ENCODE measurements at places on chromosomes 1 and 21.

DNA sequence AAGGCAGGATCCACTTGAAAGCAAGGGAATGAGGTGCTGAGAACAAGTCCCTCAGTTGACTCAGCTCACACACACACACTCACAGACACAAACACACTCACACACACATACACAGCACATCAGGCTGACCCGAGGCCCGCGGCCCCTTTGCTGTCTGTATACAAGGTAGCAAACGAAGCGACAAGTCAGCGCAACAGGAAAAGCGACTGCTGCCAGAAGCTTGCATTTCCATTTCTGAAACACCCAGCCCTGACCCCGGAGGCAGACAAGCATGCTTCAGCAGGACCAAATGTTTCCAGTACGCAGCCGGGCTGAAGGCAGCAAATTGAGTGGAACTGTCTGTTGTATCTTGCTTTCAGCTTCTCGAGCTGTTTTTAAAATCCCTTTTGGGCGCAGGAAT lies 501.6 kb downstream of the NPHP4 start:
- DNase-seq: peak; percentile 21

GRCh38 chr1:170318736-170319135 lies 173.0 kb downstream of the NTMT2 start:
- no peak for DNase-seq

DNA sequence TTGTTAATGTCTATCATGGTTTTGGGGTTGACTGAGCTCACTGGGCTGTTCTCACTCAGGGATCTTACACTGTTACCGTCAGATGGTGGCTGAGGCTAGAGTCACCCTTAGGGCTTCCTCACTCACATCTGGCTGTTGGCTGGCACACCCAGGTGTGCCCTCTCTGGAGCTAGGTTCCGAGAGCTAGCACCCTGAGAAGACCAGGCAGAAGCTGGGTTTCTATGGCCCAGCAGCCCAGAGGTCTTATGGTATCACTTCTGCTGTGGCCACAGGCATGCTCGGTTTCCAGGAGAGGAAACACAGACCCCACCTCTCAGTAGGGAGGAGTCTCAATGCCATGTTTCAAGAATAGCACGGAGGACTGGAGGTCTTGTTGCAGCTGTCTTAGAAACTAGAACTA lies 20.7 kb upstream of the KIF1B start:
- peak; percentile 46 for DNase-seq

GRCh38 chr1:207243442-207244408 lies 77.8 kb upstream of the CD55 start:
- no peak for DNase-seq

DNA sequence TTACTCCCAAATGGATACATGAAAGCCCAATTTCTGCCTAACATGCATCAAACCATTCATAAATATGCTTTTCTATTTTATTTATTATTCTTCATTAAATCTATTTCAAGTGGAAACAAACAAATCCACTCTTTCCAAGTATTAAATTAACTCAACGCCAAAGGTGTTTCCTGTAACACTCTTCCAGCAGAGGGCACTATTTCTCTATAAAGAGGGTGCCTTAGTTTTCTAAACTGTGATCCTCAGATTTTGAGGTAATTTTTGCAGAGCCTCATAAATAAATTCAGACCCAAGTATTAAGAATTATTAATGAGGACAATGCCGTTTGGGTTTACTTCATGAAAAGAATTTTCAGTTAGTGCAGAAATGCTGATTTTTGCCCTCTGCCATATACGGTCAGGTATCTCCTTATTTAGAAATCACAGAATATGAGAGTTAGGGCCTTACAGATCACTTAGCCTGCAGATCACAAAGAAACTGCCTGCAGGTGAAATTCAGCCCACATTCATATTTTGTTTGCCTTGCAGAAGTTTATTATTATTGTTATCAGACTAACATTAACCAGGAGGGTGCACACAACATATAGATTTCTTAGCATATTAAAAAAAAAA lies 40.1 kb upstream of the MYSM1 start:
- DNase-seq: peak; percentile 89

GRCh38 chr21:23986987-23987386 lies 1620.3 kb downstream of the MRPL39 start:
- DNase-seq: no peak

DNA sequence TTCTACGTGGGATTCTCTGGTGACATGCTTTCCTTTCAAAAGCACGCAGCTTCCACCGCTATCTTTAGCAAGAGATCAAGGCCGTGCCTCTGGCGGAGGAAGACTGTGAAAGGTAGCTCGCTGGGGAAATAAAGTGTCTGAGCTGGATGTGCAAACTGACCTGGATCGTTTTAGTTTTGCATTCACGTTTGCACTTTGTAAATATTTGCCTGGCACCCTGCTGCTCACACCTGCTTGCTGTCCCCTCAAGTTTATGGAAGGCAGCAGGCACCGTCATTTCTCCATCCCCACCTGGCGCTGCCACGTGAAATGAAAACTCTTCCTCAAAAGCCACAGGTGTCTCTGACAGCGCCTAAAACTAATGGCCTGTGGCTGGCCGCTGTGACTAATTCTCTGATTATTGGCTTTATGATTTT lies 44.0 kb upstream of the TARDBP start:
- no peak for DNase-seq

DNA sequence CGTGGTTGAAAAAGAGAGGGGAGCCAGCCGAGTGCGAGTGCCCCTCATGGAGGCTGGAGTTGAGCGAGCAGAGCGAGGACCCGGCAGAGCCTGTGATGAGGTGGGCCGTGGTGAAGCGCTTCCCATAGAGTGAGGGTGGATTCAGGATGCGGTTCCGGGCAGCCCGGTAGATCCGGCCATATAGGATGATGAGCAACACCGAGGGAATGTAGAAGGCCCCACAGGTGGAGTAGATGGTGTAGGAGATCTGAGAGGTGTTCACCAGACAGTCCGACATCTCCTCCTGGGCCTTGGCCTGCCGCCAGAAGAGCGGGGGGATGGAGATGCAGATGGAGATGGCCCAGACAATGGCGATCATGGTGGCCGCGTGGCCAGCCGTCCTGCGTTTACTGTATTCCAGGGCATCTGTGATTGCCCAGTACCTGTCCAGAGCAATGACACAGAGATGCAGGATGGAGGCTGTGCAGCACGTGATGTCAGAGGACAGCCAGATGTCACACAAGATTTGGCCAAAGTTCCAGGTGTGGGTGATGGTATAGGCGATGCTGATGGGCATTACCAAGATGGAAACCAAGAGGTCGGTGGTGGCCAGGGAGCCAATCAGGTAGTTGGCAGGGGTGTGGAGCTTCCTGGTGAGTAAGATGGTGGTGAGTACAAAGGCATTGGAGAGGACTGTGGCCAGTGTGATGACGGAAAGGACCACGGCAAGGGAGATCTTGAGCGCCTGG lies 23.7 kb downstream of the HTR1D start:
- DNase-seq: no peak

- no peak for DNase-seq
These were observed 96.9 kb downstream of the ADSS2 start for GRCh38 chr1:244354810-244355278.

- peak; percentile 71 for DNase-seq
These were observed 36.4 kb upstream of the JAK1 start for GRCh38 chr1:65002508-65003315.

GRCh38 chr1:228074954-228075730 lies 7.4 kb upstream of the ARF1 start:
- DNase-seq: no peak

DNA sequence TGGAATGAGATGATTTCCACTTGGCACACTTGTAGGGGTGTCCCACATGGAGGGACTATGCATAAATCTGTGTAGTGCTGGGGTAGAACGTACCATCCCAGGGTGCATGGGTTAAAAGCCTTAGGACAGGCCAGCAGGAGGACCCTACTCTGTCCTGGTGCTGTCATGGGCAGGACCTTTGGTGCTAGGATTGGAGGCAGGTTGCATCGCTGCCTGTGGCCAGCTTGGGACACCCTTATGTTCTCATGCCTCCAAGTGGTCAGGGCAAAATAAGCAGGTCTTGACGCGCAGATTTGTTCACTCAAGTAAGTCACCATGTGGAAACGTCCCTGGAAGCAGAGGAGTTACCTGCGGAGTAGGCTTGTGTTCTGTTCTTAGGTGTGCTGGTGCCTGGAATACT lies 49.5 kb upstream of the RAB3GAP2 start:
- no peak for DNase-seq

DNA sequence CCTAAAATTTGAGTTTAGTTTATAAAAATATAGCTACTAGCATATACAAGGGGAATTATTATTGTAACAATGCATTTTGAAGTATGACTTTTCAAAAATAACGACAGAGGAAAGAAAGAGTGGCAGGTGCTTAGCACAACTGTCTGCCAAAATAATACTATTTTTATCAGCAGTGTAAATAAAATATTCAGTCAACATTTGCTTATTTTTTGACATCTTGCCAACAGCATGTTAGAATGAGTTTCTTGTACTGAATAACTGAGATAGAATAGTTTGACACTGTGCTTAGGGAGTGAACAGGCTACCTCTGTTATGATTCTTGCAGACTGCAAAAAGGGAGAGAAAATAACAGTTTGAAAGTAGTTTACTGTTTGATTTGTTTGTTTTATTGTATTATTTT lies 909.8 kb downstream of the BRINP3 start:
- DNase-seq: no peak

DNA sequence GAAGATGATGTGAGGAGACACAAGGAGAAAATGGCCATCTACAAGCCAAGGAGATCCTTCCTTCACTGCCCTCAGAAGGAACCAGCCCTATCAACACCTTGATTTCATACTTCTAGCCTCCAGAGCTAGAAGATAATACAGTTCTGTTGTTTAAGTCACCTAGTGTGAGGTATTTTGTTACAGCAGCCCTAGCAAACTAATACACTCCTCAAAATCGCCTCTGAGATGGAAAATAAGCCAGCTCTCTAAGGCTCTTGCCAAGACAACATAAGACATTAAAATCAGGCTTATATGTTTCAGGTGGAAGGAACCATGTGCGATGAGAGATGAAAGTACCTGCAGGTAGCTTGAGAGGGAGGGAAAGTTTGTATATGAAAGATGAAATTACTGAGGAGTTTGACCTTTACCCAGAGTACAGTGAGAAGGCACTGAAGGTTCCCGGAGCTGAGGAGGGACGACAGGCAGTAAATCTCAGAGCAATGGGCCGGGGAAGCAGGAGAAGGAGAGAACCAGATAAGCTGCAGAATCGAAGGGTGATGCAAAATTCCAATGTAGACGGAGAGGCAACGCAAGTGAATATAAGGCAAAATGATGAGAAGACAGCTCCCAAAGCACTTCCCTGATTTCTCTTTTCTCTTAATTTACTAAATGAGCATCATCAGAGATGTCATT lies 84.7 kb downstream of the HHIPL2 start:
- no peak for DNase-seq

DNA sequence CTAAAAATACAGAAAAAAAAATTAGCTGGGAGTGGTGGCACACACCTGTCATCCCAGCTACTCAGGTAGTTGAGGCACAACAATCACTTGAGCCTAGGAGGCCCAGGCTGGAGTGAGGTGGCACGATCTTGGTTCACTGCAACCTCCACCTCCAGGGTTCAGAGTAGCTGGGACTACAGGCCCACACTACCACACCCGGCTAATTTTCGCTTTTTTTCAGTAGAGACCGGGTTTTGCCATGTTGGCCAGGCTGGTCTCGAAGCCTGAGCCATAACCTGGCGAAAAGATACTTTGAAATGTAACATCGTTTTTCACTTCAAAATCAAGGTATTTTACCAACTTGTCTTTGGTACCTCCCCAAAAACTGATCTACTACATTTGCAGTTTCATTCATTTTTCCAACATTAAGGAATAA lies 6.1 kb downstream of the GAS5 start:
- DNase-seq: no peak

GRCh38 chr1:205488074-205488723 lies 16.3 kb upstream of the CDK18 start:
- DNase-seq: peak; percentile 82

DNA sequence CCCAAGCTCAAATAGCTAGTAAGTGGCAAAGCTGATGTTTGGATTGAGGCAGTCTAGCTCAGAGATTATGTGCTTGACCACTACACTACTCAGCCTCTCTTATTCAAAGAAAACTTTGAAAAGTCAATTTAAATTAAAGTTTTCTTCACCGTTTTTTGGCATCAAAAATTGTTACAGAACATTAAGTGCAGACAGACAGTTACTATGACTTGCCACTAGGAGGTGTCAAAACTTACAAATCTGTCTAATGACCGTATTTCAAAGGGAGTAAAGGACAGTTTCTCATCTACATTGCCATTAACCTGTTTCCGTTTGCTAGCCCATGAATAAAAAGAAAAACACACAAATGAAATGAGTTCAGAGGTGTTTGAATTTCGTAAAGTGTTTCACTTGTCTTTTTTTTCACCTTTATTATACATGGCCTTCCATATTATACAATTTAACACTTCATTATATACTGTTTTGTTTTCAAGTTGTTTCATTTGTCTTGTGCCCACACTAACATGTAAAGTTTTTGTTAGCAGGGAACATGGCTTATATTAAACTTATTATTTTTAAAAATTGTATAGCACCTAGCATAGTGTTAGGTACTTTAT lies 57.4 kb upstream of the MTF2 start:
- peak; percentile 57 for DNase-seq

- no peak for DNase-seq
These were observed 1157.3 kb downstream of the PLA2G4A start for GRCh38 chr1:187985897-187986654.

GRCh38 chr1:45014321-45015028 lies 2.4 kb downstream of the UROD start:
- DNase-seq: peak; percentile 92

DNA sequence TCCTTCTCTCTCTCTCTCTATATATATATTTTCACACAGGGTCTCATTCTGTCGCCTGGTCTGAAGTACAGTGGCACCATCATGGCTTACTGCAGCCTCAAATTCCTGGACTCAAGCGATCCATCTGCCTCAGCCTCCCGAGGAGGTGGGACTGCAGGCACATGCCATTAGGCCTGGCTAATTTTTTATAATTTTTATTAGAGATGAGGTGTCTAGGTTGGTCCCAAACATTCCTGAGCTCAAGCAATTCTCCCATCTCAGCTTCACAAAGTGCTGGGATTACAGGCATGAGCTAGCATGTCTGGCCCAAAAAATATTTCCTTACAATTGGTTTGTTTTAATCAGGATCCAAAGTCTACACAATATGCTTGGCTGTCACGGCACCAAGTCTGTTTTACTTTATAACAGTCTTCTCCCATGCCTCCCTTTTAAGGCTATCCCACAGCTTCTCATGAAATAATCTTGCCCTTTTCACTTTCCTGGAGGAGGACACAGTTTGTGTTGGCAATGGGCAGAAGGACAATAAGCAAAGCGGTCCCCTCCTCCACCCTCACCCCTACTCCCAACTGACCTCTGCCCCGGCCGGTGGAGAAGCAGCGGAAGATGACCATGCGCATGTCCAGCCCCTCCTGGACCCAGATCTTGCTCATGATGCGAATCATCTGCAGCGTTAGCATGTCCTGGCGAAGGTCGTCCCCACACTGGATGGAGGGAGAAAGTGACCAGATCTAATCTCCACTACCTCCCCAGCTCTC lies 28.2 kb upstream of the PPP1R15B start:
- DNase-seq: no peak

Measured in tongue (tissue), 3 donors.